ENCODE measurements at places on chromosomes 3 and 15.

GRCh38 chr3:115160295-115160694 lies 13.2 kb upstream of the ZBTB20 start:
- DNase-seq, result no peak

GRCh38 chr3:128932516-128933212 lies 53.2 kb downstream of the ACAD9 start:
- no peak for DNase-seq

DNA sequence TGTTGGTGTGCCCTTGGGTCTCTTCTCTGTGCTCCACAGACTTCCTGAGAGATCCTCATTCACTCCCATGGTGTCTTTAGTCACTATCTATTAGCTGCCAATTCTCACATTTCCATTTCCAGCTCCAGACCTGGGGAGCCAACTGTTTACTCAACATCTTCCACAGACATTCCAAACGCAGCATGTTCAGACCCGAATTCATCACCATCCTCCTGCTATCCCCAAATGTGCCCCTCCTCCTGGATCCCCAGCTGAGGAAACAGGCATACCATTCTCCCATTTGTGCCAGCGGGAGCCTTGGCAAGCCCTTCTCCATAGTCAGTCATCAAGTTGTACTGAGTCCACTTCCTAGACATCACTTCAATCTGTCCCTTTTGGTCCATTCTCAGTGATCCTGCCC lies 67.1 kb downstream of the TAMM41 start:
- DNase-seq, result no peak

GRCh38 chr3:78875436-78875835 lies 892.4 kb downstream of the ROBO1 start:
- DNase-seq, result no peak

DNA sequence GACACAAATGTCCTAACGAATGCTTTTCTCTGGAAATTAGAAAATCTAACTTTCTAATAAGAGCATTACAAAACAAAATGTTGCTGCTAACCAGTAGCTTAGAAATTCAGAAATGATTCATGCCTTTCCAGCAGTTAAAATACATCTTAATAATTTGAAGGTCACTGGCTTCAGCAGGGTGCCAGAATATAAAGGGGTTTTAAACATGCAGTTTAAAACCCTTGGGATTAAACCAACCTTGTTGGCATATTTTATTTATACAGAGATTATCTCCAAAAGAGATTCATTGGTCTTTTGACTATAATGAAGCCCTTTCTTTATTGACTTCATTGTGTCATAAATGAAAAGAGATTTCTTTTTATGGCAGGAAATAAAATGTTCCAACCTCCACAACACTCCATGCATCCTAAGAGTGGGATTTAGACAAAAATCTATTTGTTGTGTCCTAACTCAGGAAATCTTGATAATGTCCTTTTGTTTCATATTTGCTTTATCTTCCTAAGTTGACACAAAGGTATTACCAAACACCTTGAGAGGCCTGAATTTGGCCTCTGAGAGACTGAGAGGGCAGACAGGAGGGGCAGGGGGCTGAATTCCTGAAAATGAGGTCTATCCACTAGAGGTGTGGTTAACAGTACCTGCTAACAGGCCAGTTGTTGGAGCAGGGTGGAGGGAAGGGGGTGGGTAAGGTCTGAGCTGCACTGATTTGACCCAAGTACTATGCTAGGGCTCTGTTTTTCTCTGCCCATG lies 124.4 kb downstream of the FEZF2 start:
- no peak for DNase-seq

GRCh38 chr15:70761046-70761445 lies 2.3 kb downstream of the UACA start:
- DNase-seq, result no peak

DNA sequence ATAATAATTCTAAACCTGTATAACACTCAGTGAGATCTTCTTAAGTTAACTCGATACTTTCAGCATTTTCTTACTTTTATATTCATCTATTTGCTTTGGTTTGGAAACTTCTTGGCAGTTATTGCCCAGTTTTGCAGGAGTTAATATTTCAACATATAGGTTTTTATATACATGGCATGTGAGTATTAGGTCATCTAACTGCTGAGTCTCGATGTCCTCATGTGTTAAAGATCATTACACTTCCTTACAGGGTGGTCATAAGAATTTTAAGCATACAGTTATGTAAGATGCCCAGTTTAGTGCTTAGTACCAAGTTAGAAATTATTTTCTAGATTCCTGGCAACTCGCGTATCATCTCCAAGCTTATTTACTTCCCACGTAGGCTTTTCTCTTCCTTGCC lies 62.9 kb downstream of the TMEM39A start:
- no peak for DNase-seq

DNA sequence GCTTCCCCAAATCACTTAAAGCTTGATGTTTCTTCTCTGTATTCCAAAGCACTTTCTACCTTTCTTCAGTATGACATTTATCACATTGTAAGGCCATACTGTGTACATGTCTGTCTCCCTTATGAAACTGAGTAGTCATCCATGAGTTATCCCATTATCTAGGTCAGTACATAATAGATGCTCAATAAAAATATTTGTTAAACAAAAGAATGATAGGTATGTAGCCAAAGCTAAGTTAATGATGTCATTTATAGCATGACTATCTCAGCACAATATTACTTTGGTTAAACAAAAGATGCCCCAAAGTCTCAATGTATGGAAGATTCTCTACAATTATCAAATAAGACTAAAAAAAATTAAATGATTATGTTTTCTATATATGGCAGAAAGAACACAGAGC lies 3.1 kb upstream of the TMCO5A start:
- no peak for DNase-seq

- DNase-seq, result no peak
Observed at GRCh38 chr3:37899101-37899707, 37.5 kb downstream of the CTDSPL start.

GRCh38 chr3:126685493-126685892 lies 18.5 kb upstream of the CHCHD6 start:
- DNase-seq, result no peak

DNA sequence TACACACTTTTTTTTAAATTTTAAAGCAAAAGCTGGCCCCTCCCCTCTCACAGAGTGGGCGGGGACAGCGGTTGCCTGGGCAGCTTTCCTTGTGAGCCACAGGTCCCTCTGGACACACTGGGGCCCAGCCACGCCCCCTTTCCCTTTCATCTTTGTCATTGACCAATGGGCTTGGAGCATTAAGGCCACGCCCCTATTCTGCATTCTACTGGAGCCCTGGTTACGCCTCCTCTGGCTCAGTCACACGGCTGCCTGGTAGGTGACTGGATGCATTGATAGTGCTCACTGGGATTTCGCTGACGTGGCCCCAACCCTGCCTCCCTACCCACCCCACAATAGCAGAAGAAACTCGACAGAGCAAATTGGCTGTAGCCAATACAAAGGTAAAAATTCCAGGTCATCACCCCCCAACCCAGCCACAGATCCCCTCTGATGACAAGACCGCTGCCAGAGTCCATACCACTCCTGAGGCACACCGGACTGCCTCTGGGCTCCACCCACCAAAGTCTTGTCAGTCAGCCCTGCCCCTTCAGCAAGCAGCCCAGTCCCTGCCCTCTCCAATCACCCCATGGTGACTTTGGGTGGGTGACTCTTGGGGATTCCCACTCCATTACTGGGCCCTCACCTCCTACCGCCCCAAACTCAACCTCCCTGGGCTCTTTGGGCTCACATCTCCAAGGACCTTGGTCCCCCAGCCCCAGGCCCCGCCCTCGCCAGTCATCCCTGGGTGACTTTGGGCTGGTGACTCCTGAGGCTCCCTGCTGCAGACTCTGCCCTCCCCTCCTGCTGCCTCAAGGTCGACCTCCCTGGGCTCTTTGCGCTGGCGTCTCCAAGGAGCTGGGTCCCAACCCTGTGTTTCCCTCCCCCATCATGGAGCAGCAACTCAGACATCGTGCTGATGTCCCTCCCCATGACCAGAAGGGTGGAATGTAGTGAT lies 112.2 kb upstream of the FAN1 start:
- DNase-seq, result no peak

GRCh38 chr3:130473416-130473815 lies 43.6 kb upstream of the COL6A6 start:
- no peak for DNase-seq

GRCh38 chr15:48981941-48982340 lies 18.2 kb upstream of the SHC4 start:
- no peak for DNase-seq

GRCh38 chr3:42778644-42779043 lies 5.6 kb upstream of the CCDC13 start:
- DNase-seq, result no peak

DNA sequence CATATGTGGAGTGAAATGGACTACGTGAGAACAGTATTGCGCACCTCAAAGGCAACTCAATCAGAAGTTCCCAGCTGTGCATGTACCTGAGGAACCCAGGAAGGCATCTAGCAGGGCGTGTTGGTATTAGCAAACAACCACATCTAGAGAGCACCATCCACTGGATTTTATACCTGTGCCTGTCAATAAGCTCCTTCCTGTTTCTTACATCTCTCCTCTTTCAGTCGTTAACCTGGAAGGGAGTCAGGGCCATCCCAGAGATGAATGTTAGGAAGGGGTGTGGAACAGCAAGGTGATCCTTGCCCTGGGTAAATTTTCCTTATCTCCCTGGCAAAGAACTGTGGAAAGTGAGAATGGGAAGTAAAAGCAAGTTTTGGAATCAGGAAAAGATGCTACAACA lies 29.6 kb upstream of the CHMP2B start:
- DNase-seq, result no peak

DNA sequence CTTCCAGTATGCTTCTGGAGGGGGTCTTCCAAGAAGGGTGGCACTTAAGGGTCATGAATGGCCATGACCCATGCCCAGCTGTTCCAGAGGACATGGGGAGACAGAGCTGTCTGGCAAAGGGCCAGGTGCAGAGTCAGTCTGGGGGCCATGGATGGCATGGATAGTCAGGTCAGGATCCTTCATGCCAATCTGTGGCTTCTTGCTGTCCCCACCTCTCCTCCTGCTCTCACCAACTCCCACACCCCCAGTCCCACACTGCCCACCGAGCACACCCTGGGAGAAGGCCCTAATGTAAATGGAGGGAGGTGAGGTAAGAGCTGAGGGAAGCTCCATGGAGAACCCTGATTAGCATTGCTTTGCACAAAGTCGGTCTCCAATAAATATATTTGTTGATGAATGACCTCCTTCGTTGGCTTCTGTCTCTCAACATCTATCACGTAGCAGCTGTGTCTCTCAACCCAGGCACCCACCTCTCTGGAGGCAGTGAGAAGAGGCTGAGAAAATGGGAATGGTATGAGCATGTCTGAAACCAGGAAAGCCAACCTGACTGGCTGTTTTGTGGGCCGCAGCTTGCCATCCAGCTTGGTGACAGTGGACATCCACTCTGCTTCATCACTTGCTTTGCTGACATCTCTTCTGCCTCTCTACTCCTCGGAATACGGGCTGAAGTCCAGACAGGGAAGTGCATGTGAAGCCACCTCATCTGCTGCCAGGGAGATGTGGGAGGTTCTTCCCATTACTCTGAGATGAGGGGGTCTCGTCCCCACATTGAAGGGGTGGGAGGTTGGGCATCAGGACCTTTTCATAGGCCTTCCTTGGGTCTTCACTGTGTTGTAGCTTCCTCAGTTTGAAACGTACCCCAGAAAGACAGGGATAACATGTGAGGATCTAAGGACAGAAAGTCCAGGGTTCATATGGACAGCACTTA lies 37.7 kb upstream of the RAB6B start:
- no peak for DNase-seq

DNA sequence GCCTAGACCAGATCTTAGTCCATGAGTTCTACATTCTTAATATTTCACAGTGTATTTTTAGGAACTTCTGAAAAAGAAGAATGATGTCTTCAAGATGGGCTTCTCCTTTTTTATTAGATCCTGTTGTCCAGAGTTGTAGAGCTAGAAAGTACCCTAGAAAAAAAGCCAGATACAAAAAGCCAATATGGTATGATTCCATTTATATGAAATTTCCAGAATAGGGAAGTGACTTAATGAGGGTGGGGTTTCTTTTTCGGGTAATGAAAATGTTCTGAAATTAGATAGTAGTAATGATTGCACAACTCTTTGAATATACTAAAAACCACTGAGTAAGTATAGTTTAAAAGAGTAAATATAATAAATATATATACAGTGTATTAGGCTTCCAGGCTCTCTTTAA lies 116.9 kb downstream of the NFKBIZ start:
- DNase-seq, result no peak

- no peak for DNase-seq
Observed at GRCh38 chr3:171849617-171850319, 6.6 kb downstream of the TMEM212 start.

GRCh38 chr3:71168880-71169411 lies 414.6 kb downstream of the FOXP1 start:
- DNase-seq, result no peak

DNA sequence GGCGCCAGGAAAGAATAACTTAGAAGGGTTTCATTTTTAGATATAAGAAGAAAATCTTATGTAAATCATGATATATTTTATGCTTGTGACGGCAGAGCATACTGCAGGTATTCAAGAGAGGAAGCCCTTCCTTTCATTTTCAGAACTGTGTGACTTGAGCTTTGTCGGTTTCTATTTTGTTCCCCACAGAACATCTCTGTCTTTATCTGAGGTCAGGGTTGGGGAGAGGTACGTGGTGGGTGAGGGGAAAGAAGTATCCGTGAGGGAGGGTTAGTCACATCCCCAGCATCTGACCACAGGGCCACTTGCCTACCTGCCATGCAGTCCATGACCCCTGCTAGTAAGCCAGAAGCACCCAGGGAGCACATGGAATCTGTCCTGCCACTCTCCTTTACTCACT lies 126.5 kb downstream of the DGKG start:
- DNase-seq, result no peak

GRCh38 chr3:177932750-177933660 lies 603.2 kb upstream of the KCNMB2 start:
- no peak for DNase-seq

DNA sequence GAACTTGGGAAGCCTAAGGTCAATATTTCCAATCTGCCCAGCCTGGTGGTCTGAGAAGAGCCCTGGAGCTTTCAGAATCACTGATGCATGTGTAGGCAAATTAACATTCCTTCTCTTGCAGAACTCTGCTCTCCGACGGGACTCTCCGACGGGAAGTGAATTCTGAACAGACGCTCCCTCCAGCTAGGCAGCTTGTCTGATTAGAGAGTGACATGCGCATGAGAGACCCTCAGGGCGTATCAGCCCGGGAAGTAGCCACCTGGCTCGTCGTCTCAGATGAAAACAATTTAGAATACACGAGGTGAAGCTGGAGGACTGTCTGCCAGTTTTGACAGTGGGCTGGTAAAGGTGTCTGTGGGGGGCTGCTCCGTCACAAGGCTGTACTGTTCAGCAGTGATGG lies 103.1 kb downstream of the DGKG start:
- no peak for DNase-seq

GRCh38 chr3:44114142-44114541 lies 127.5 kb upstream of the TOPAZ1 start:
- DNase-seq, result no peak

GRCh38 chr3:50575372-50575771 lies 6.0 kb downstream of the HEMK1 start:
- DNase-seq, result no peak

GRCh38 chr15:58545307-58546065 lies 113.7 kb downstream of the LIPC start:
- DNase-seq, result peak; percentile 64

GRCh38 chr3:183515968-183516851 lies 39.3 kb downstream of the KLHL6 start:
- DNase-seq, result peak; percentile 59

- DNase-seq, result no peak
Observed at GRCh38 chr3:54557538-54558428, 370.1 kb downstream of the LRTM1 start.

Measured in activated T-helper 2 cell treated with anti-CD3 and anti-CD28 coated beads, Interferon-gamma antibody, Interleukin-2, Interleukin-4, amounts not matched to agents 10 μg/mL and 5 μg/mL and 100 μg/mL, durations not matched to agents 14 hours and 24 hours and 36 hours (primary cell).